Lung microvascular endothelial cell (primary cell): ENCODE measurements at places on chromosomes 4 and X. TPM values are rescaled to one million over a fixed set of nuclear protein-coding genes. Genes with fewer than 3 reads are reported as not detected.

The AWAT2 gene
- total RNA-seq, result 0.20 and 0.44 TPM in 2 replicates

The HAUS3 gene
- total RNA-seq, result 4.6 and 6.7 TPM in 2 replicates

The PIR gene
- 86.1 and 93.8 TPM in 2 replicates for total RNA-seq

The PDCL2 gene
- not detected in 2 replicates for total RNA-seq

The VSIG1 gene
- total RNA-seq, result 0.20 and 0.65 TPM in 2 replicates

The SLIT2 gene
- 0.40 and 0.44 TPM in 2 replicates for total RNA-seq

The AREG gene
- under 0.01 and 0.22 TPM in 2 replicates for total RNA-seq

The PNMA3 gene
- not detected in 2 replicates for total RNA-seq

The VEGFC gene
- 0.60 and 2.4 TPM in 2 replicates for total RNA-seq

The CCDC110 gene
- 0.44 and 0.60 TPM in 2 replicates for total RNA-seq

The TCEANC gene
- 0.65 and 3.2 TPM in 2 replicates for total RNA-seq

The RNF128 gene
- total RNA-seq, result under 0.01 TPM in 2 replicates

The HTN1 gene
- 0.44 TPM in 1 of 2 replicates, not detected in the other for total RNA-seq

The ATP8A1 gene
- total RNA-seq, result 10.2 and 32.3 TPM in 2 replicates

The HTN3 gene
- not detected in 2 replicates for total RNA-seq

The MAGEE2 gene
- total RNA-seq, result not detected in 2 replicates

The IQSEC2 gene
- 0.20 and 0.44 TPM in 2 replicates for total RNA-seq

The PAPSS1 gene
- 19.8 and 37.7 TPM in 2 replicates for total RNA-seq

The NHSL2 gene
- total RNA-seq, result 14.1 and 19.2 TPM in 2 replicates

The CXCL8 gene
- total RNA-seq, result 43.4 and 90.9 TPM in 2 replicates

The NAA10 gene
- 41.3 and 43.2 TPM in 2 replicates for total RNA-seq

The EGF gene
- total RNA-seq, result not detected in 2 replicates

The OTUD6A gene
- not detected in 2 replicates for total RNA-seq

The OTC gene
- total RNA-seq, result 0.22 and 1.2 TPM in 2 replicates

The CT47B1 gene
- total RNA-seq, result not detected in 2 replicates

The SPIN2A gene
- total RNA-seq, result under 0.01 and 0.20 TPM in 2 replicates

The APBB2 gene
- total RNA-seq, result 18.5 and 24.4 TPM in 2 replicates

The BBS12 gene
- 4.1 and 4.4 TPM in 2 replicates for total RNA-seq

The SMS gene
- 99.4 and 137 TPM in 2 replicates for total RNA-seq

The NMU gene
- total RNA-seq, result 0.22 TPM in 1 of 2 replicates, not detected in the other

The FAT1 gene
- total RNA-seq, result 0.60 and 1.7 TPM in 2 replicates

The STATH gene
- total RNA-seq, result not detected in 2 replicates

The CTPS2 gene
- 9.2 and 11.1 TPM in 2 replicates for total RNA-seq

The HSD17B10 gene
- 48.4 and 65.9 TPM in 2 replicates for total RNA-seq

The MND1 gene
- 0.40 and 2.8 TPM in 2 replicates for total RNA-seq

The CHRDL1 gene
- not detected in 2 replicates for total RNA-seq

The LUZP4 gene
- not detected in 2 replicates for total RNA-seq

The TSPAN7 gene
- 3.5 and 38.1 TPM in 2 replicates for total RNA-seq

The ANKRD50 gene
- 35.5 and 64.3 TPM in 2 replicates for total RNA-seq

The FATE1 gene
- total RNA-seq, result not detected in 2 replicates

The CFP gene
- under 0.01 and 0.22 TPM in 2 replicates for total RNA-seq

The MMAA gene
- total RNA-seq, result 1.1 and 1.8 TPM in 2 replicates

The AKAP4 gene
- total RNA-seq, result not detected in 2 replicates

The HMGN5 gene
- total RNA-seq, result 0.40 and 0.87 TPM in 2 replicates

The GAGE12H gene
- total RNA-seq, result not detected in 2 replicates
